Central memory CD4-positive, alpha-beta T cell (primary cell): ENCODE measurements at places on chromosomes 12 and 14.

- no peak for DNase-seq
Measured at GRCh38 chr12:59194794-59195193, 274.5 kb upstream of the LRIG3 start.

- no peak for DNase-seq
Measured at GRCh38 chr12:107449891-107450290, 235.7 kb upstream of the PWP1 start.

DNA sequence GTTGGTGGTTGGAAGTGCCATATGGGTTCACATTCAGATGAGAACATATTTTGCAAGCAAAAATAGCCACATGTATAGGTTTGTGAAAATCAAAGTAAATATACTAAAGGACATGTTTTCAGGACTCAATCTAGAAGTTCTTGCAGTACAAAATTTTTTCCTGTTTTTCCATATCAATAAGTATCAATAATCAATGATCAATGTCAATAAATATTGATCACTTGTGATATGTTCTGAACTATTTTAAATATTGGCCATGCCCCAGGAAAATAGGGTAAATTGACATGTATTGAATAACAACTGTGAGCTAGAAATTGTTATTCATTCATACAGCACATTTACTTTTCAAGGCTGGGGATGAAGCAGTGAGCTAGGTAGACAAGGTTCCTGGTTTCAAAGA is 24.3 kb downstream of the ALG10 start:
- DNase-seq: no peak

GRCh38 chr14:30771595-30771994 is 102.8 kb upstream of the COCH start:
- no peak for DNase-seq

DNA sequence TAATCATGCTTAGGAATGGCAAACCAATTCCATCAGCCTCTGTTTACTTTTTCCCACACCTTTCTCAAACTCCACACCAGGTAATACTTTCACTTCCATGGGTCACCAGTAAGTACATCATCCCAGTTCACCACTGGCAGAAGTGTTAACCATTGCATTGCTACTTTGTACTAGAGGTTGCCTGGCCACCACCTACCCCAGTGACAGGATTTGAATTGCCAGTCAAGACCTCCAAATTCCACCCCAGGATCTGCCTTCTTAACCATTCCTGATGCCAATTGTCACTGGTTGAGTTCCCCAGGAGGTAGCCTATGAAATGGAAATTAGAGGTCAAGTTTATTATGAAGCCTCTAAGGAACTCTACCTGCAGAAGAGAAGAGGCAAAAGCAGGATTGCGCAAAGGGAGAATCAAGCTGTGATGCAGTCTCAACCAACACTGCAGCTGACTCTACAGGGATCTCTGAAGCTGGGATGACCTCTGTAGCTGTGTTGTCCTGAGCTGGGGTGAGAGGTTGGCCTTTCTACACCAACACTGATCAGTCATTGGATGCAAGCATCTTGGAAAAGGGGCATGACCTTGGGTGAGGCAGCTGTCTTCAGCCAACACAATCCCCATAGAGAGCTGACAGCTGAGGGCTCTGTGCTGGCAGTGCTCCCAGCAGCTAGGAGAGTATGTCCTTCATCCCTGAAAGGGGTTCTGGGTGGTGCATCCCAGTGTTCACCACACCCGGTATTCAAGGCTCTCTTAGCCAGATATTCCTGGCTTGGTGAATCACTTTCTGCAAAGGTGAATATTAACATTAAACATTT is 37.0 kb upstream of the HMGA2 start:
- DNase-seq: no peak

DNA sequence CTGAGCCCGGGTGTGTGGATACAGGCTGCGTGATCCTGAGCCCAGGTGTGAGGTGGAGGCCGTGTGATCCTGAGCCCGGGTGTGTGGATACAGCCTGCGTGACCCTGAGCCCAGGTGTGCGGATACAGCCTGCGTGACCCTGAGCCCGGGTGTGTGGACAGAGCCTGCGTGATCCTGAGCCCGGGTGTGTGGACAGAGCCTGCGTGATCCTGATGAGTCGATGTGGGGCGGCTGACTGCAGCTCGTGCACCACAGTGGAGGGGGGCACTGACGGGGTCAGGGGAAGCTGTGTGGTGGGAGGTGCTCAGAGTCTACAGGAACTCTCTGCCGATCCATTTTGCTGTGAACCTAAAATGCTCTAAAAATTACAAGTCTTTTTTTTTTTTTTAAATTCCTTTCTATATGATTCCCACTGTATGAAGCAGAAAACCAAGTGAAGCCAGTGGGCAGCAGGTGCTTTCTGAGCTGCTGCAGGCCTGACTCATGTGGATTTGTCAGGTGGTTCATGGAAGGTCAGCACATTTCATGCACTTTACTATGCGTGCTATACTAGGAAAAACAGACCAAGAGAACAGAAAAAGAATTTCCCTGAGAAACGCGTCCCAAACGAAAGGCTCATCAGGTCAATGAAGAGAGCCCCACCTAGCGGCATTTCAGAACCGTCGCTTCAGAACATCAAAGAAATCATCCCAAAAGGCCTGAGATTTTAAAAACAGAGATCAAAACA is 19.3 kb downstream of the BRF1 start:
- DNase-seq: no peak
